ENCODE measurements at places on chromosomes 3 and 15.

DNA sequence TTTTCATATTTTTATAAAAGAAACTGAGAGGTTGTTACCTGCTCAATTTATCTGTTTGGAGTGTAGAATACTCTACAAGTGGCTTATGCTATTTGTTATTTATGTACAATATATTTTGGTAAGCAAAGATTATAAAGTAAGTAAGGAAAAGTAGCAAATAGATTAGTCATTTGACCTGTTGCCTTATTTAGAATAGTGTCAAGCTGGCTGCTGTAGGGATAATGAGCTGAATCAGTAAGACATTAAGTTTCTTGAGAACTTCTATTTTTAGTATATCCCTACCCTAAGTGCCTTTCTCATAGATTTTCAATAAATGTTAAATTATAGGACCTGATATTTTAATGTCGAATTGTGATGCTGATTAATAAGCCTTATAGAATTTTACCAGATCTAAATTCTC is 37.2 kb downstream of the ECT2 start:
- DNase-seq = no peak

- no peak for DNase-seq
Measured at GRCh38 chr15:93265111-93265556, 176.1 kb upstream of the RGMA start.

GRCh38 chr3:143820466-143821221 is 27.6 kb downstream of the SLC9A9 start:
- no peak for DNase-seq

DNA sequence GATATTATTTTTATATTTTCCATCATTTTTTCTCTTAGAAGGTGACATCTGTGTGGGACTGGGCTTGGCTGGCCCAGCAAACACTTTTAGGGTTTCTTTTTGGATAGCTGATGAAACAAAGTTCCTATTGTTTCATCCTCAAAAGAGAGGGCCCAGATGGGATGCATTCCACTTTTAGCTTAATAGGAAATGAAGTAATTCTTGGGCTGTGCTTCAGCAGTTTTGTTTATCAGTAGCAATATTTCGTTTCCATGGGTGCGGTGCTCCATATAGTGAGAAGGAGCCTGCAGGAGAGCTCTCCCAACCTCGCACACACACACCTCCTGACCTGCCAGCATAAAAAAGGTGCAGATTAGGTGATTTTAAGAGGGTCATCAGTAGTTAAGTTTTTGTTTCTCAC is 147.5 kb downstream of the AKAP13 start:
- DNase-seq = no peak

- peak; percentile 14 for DNase-seq
Measured at GRCh38 chr15:73873889-73874511, 636 bp downstream of the TBC1D21 start.

DNA sequence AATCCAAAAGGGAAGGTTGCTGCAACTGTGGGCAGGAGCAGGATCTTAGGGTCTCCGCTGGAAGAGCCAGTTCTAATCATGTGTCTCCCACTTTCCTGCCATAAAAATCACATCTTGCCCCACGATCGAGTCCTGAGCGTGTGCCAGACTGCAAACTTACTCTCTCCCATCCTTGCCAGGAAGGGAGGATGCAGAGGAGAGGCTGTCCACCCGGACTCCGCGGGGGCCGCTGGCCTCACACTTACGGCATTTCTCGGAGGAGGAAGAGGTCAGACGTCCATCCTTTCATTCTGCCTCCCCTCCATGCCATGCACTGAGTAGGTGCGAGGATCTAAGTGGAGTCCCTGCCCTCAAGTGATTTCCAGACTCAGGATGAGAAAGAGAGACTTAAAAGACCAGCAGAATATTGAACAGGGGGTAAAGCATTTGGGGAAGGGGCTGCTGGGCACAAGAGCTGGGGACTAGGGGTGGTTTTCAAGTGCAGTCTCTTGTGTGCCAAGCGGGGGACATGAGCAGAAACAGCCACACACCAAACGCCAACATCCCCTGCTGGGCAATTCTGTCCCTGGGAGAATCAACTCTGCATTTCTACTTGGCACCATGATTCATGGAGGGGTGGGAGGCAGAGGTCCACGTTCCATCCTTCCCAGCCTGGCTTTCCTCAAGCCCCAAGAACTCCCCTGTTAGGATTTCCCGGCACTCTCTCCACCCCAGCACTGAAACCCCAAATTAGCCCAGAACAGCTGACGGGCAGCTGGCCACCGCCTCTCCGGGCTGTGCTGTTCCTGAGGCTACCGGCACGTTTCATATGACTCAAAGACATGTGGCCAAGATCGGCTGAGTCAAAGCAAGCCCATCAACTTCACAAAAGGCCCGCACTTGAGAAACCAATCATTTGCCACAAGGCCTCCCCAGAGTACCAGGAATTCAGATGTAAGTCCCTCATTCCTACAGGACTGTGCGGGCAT is 11.6 kb downstream of the OXTR start:
- DNase-seq = no peak

DNA sequence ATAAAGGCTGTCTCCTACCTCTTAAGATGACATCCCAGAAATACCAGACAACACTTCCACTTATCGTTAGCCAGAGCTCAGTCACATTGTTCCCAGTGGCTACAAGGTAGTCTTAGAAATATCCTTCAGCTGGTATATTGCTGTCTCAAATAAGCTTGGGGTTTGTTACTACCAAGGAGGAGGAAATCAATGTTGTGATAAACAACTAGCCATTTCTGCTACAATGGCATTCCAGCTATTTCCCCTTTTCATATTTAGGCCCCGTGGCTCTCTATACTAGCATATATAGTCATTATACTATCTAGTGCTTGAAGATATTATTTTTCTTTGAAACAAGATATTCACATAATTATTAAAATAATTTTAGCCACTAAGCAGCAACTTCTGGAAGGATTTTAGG is 56.5 kb downstream of the VPS8 start:
- DNase-seq = no peak

GRCh38 chr15:33425142-33425541 is 114.4 kb downstream of the RYR3 start:
- no peak for DNase-seq

GRCh38 chr3:17820275-17820674 is 77.8 kb upstream of the TBC1D5 start:
- DNase-seq = no peak

GRCh38 chr3:120661106-120661905 is 20.7 kb downstream of the HGD start:
- DNase-seq = no peak

DNA sequence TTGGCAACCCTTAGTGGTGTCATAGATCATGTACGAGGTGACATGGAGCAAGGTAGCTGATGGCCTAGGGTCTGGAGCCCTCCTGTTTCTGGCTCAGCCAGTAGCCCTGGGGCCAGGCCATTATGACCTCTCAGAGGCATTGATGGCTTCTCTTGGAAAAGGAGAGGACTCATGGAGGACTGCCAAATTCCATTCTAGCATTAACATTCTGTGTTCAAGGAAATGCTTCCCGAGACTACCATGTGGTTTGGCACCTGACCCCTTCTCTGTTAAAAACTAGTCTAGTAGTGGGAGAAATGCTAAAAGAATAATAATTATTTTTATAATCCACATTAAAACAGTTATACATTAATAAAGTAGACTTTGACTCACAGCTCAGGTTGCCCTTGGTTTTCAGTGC is 40.2 kb upstream of the ADAMTSL3 start:
- DNase-seq = no peak

GRCh38 chr3:20181276-20181675 is 4.7 kb downstream of the SGO1 start:
- DNase-seq = no peak

DNA sequence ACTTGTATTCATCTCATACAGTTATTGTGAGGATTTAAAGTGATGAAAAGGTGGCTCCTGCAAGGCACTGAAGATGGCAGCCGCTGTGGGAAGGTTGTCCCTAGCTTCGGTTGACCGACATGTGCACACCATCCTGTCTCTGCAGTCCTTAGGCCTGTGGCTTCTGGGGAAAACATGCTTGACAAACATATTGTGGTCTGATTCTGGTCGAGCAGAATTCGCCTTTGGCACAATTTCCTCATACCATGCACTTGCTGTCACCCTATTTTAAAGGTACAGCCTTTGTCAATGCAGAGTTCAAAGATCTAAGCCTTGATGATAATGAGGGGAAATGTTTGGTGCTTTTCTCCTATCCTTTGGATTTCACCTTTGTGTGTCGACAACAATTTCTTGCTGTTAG is 50.9 kb downstream of the PRICKLE2 start:
- DNase-seq = no peak

DNA sequence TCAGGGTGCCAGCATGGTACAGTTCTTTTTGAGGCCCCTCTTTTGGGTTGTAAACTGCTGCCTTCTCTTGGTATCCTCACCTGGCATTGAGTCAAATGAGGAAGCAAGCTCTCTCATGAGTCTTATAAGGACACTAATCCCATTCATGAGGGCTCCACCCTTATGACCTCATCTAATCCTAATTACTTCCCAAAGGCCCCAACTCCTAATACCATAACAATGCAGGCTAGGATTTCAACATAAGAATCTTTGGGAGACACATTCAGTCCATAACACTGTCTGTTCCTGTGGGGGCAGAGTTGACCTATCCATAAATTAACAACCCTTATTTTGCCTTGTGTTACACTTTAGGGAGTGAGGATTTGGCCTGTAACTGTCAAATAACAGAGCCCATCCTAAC is 278.3 kb downstream of the LRTM1 start:
- DNase-seq = no peak

GRCh38 chr3:143210141-143210540 is 90.6 kb downstream of the CHST2 start:
- no peak for DNase-seq

Measured in stimulated activated CD8-positive, alpha-beta memory T cell treated with anti-CD3 and anti-CD28 coated beads, Interleukin-7, amount 100 ng/mL, for 48 hours (primary cell).